Inflammatory macrophage treated with lipopolysaccharide for 4 hours (primary cell): ENCODE measurements at places on chromosomes 7 and 10.

GRCh38 chr10:1362589-1363445 is 306.6 kb downstream of the WDR37 start:
- no peak for DNase-seq

DNA sequence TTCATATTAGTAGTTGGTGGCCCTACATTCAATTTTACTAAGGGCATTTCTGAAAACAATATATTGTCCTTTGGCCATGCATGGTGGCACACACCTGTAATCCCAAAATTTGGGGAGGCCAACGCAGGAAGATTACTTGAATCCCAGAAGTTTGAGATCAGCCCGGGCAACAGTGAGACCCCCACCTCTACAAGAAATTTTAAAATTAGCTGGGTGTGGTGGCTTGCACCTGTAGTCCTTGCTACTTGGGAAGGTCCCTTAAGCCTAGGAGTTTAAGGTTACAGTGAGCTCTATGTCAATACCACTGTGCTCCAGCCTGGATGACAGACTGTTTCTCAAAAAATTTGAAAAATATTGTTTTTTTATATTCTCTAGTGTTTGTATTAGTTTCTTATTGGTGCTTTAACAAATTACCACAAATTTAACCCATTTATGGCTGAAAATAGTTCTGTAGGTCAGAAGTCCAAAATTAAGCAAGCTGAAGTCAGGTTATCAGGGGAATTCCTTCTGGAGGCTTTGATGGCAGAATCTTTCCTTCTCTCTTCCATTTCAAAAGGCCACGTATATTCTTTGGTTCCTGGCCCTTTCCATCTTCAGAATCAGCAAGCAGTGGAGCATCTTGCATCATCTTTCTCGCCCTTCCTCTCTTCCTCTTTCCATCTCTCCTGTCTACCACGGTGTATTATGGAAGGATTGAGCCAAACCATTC is 12.4 kb downstream of the CBX3 start:
- peak; percentile 14 for DNase-seq

DNA sequence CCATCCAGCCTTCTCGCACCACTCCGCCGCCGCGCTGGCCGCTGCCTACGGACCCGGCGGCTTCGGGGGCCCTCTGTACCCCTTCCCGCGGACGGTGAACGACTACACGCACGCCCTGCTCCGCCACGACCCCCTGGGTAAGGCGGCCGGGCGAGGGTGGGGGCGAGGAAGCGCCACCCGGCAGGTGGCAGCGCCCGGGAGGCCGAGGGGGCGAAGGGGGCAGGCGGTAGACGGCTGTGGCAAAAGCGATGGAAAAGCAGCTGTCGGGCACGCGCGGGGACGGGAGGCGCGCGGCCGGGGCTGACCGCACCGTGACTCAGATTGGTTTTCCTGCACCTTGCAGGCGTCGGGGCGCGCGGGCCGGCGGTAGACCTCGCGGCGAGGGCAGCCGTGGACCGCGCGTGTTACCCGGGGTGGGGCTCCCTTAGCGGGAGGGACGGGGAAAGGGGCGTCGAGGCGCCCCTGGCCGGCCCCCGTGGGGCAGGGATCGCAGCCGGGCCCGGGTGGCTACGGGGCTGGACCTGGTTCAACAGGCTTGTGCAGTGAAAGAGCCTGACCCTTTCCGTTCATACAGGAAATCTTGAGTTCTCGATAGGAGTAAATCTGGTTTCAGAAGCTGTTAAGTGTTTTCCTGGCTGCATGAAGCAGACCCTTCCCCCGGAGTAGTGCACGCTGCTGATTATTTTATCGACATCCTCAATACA is 608 bp downstream of the HHEX start:
- DNase-seq: peak; percentile 74

DNA sequence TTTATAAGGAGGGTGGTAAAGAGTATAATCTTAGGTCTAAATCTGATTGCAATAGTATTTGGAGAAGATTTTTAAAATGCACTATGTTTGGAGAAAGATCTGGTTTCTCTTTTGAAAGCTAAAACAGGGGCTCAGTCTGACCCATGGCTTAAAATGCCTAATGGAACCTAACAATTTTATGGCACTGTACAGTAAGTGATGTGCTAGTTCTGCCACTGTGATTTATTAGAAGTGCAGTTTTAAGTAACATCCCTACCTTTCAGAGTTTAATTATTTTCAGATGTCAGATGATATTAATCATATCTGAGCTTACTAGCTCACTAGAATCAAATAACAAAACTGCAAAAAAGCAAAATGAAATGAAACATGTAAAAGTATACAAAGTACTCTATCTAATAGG is 514.7 kb upstream of the KCND2 start:
- DNase-seq: no peak

GRCh38 chr7:106493041-106493731 is 167.8 kb downstream of the CCDC71L start:
- no peak for DNase-seq

DNA sequence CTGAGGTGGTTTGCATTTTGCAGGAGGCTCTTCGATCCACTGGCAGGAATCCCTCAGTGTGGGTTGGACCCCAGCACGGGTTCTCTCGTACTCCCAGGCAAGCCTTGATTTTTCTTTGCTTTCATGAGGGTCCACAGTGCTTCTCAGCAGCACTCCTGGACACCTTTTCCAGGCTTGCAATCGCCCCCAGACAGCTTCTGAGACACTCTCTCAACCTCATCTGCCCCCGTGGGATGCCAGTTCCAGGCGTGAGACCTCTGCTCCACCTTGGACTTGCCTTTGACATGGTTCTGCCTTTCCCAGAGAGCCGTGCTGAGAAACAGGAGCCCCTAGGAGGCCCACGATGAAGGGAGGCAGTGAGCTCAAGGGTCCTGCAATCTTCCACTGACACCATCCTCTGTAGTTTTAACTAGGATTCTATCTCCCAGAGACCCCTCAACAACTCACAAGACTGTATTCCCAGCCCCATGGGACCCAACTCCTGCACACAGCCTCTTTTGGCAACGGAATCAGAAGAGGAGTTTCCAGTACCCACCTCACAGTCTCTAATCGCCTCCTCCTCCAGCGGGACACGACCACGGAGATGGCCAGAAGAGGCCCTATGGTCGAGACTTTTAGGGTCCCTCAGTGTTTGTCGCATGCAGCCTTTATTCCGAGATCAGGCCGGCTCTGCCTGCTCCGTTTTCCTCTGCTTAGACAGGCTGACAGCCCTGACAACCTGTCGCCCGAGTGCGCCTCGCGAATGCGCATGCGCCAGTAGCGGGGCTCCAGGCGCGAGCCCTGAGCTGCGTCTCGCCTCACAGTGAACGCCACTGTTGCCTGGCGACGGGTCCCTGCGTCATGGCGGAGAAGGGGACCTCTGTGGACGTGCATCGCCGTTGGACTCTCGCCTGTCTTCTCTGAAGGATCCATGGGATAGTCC is 26.0 kb upstream of the ZNF273 start:
- DNase-seq: no peak

GRCh38 chr7:158805937-158806336 is 23.4 kb downstream of the ESYT2 start:
- no peak for DNase-seq

GRCh38 chr7:135710417-135711138 is 17.4 kb downstream of the SLC13A4 start:
- peak; percentile 5 for DNase-seq

DNA sequence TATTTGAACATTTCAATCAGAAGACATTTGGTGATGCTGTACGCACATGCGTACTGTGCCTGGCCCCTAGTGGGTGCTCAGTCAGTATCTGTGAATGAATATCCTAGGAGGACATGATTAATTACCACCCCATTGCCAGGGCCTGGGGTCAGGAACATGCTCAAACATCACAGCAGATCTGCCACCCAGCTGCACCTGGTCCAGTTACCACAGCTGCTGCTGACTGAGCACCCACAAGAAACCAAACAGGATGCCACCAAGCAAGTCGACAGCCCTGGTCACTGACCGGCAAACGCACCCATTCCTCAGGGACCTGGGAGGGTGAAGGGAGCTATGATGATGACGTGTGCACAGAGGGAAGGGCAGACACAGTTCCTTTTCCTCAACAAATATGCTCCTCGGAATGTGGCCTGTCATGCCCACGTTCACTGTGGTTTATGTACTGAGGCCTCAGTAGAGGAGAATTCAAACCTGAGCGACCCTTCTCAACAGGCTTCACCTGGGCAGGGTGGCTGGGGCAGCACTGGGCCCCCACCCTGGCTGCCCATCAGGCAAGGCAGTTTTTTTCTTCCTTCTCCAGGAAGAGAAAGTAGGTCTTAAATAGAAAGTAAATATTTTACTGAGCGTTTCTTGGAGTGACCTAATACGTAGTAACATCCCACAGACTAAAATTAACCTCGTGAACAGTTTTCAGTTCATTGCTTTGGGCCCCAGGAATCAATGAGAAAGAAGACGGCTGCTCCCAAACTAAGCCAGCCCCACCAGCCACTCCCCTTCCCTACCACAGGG is 13.4 kb downstream of the CTBP2 start:
- DNase-seq: peak; percentile 84

GRCh38 chr7:80721883-80722615 is 83.6 kb downstream of the CD36 start:
- peak; percentile 97 for DNase-seq

- DNase-seq: peak; percentile 91
Observed at GRCh38 chr7:20194343-20194995, 22.7 kb downstream of the MACC1 start.

DNA sequence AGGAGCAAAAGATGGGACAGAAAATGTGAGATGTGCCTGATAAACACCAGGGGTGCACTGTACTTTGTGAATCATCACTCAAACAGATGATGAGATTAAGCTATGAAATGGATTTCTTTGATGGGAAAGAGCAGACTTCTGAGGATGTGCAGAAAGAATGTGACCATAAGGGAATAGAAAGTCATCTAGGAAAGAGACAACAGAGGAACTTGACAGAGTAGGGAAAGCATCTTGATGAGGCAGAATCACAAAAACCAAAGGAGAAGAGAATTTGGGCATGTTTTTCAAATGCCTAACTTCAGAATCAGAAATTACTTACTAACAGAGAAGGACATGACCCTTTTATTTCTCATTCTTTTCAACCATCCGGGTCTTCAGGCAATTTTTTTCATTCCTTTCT is 82.4 kb upstream of the LRRTM3 start:
- DNase-seq: no peak

DNA sequence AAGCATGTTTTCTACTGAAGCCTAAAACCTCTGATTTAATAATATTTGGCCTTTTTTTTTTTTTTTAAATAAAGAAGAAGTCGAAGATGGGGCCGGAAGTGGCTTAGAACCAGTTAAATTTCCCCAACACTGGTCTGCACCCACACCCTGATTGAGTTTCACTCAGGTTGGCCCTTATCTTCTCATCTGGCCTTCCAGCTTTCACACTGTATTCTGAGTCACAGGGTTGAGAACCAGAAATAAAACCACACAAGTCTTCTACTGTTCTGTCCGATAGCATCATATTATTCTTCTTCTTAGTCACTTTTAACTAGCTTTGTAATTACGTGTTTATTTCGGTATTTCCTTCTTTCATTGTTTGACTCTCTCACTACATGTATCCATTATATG is 9.9 kb downstream of the ZNF365 start:
- no peak for DNase-seq

GRCh38 chr10:92763634-92764155 is 73.9 kb downstream of the HHEX start:
- DNase-seq: no peak

DNA sequence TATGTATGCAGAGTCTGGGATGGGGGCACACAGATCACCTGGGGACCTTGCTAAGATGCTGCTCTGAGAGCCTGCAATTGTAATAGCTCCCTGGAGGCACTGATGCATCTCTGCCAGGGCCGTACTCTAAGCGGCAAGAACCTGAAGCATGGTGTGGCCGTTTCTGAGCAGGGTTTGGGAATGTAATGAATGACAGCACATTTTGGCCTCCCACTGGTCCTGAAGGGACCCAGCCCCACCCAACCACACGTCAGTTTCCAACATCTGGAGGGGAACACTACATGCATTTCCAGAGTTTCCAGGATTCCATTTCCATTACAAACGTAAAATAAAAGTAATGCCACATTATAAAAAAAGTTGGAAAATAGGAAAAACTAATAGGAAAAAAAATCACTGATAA is 14.0 kb downstream of the ZCCHC24 start:
- DNase-seq: no peak

GRCh38 chr7:28595801-28596200 is 183.5 kb downstream of the CREB5 start:
- DNase-seq: no peak

- peak; percentile 54 for DNase-seq
Observed at GRCh38 chr10:84138478-84139125, 707 bp upstream of the GHITM start.

DNA sequence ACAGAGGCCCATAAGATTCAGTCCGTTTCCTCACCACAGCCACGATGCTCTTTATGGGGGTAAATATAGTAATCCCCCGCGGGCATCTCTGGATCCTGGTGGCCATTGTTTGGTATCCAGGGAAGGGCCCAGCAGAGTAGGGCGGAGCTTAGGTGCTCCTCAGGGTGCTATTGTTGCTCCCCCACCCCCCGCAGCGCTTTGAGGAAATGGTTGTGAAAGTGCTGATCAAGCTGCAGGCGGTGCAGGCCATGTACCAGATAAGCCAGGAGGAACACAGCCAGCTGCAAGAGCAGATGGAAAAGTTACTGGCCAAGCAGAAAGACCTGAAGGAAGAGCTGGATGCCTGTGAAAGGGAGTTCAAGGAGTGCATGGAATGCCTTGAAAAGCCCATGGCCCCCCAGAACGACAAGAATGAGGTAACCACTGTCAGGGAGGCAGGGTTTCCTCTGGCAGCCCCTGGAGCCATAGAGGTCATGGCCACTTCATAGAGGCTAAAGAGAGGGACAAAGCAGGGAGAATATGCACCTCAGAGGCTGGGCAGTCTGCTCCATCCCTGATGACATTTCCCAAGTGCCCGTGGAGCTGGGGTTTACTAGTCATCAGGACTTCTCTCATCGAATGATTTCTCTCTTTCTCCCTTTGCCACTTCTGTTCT is 17.6 kb upstream of the FLNC start:
- peak; percentile 39 for DNase-seq

GRCh38 chr10:70911386-70911785 is 23.0 kb upstream of the PCBD1 start:
- no peak for DNase-seq

GRCh38 chr10:97888641-97889262 is 39.1 kb downstream of the GOLGA7B start:
- no peak for DNase-seq

GRCh38 chr7:128209229-128210035 is 31.6 kb upstream of the LEP start:
- DNase-seq: peak; percentile 66

DNA sequence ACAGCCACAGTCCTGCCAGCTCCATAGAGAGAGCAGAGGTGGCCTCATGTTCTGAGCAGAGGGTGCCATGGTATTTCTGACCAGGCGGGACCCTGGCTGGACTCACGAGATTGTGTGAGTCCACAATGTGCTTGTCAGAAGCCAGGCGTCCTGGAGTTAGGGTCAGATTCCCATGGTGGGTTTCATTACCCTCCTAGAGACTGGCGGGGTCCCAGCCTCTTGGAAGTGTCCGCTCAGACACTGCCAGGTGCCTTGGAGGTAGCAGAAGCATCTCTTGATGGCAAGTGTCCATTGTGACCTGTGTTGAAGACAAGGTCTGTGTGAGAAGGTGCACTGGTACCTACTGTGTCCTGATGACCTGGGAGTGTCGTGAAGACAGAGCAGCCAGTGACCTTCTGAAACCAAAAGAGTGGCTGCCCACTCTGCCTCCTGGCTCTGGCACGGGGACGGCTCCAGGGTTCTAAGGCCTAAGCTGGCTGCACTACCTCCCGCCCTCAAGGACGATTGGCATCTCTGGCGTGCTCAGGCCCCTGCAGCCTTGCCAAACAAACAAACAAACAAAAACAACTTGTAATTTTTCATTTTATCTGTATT is 56.8 kb downstream of the MGMT start:
- no peak for DNase-seq

- DNase-seq: peak; percentile 25
Observed at GRCh38 chr10:34433241-34434076, 381.6 kb downstream of the PARD3 start.

- DNase-seq: no peak
Observed at GRCh38 chr10:10872764-10873163, 144.9 kb upstream of the CELF2 start.
